ENCODE measurements at places on chromosomes 5 and 9. TPM values are rescaled to one million over a fixed set of nuclear protein-coding genes. Genes with fewer than 3 reads are reported as not detected.

- no peak for DNase-seq
Observed at GRCh38 chr9:37922363-37923117, 18.6 kb upstream of the SLC25A51 start.

The RORB gene
- 0.83 TPM for total RNA-seq

DNA sequence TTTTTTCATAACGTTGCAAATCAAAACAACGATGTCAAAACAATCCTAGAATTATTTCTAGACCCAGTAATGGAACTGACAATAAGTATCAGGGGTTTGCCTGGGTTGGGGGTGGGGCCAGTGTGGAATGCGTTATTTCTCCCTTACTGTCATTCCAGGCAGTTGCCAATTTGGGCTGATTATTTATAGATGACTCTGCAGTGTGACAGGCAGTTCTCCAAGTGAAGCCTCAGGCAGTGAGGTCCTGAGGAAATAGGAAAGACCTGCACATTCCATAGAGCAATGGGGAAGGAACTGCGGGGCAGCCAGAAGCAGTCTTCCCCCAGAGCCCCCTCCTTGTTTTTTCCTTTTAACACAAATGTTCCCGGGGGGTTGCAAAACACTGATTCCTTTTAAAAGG, 179.0 kb downstream of the YTHDC2 start:
- DNase-seq, result no peak

The KIF24 gene
- 1.4 TPM for total RNA-seq

- DNase-seq, result no peak
Observed at GRCh38 chr5:34586117-34586885, 69.8 kb upstream of the RAI14 start.

The ADRA1B gene
- total RNA-seq, result 5.5 TPM

The PCDHGC5 gene
- 2.1 TPM for total RNA-seq

- DNase-seq, result no peak
Observed at GRCh38 chr5:82707741-82708140, 369.5 kb downstream of the TMEM167A start.

- DNase-seq, result no peak
Observed at GRCh38 chr9:21554813-21555212, 72.7 kb upstream of the IFNE start.

Data from ovary (tissue), 10 donors.